ENCODE measurements at places on chromosomes 16 and 17.

DNA sequence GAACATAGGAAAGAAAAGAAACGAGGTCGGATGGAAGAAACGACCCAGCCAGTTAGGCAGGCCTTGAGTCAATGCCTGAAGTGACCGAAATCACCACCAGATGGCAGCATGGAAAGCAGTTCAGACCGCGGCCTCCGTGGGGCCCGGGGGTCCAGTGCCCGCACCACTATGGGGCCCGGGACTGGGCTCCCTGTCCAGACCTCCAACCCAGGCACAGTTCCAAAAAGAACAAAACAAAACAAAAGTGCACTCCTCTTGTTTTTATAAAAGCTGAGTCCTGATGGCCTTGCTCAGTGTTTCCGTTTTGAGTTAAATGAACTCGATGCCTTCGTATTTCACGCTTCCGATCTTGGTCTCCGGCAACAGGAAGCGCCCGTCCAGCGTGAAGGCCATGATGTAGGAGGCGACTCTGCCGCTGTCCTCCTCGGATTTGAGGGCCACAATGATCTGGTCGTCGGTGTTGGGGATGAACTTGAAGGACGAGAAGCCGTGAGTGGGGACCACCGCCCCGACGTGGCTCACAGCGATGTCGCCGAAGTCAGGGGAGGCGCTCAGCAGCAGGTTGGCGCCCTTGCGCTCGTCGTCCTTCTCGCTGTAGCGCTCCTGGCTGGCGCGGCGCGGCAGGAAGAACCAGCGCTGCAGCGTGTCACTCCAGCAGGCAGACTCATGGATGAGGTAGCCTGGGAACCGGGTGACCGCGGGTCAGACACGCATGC, 13.7 kb upstream of the LGALS3BP start:
- DNase-seq = no peak

- no peak for DNase-seq
These were observed 115.7 kb downstream of the MRM1 start for GRCh38 chr17:36717088-36717487.

DNA sequence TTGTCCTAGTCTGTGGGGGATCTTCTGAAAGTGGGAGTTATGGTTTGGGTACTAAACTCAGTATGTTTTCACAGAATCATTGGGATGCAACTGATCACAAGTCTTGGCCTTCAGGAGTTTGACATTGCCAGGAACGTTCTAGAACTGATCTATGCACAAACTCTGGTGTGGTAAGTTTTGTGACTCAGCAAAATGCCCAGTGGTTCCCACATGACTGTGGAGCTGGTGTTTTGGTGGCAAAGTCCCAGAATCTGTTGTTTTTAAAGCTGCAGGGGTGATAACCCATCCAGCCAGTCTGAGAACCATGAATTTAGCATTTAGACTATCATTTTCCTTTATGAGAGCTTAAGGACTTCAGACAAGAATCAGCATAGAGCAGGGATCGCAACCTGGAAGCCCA, 40.6 kb downstream of the GDE1 start:
- no peak for DNase-seq

GRCh38 chr16:49755313-49755620, 100.6 kb downstream of the ZNF423 start:
- peak; percentile 43 for DNase-seq

DNA sequence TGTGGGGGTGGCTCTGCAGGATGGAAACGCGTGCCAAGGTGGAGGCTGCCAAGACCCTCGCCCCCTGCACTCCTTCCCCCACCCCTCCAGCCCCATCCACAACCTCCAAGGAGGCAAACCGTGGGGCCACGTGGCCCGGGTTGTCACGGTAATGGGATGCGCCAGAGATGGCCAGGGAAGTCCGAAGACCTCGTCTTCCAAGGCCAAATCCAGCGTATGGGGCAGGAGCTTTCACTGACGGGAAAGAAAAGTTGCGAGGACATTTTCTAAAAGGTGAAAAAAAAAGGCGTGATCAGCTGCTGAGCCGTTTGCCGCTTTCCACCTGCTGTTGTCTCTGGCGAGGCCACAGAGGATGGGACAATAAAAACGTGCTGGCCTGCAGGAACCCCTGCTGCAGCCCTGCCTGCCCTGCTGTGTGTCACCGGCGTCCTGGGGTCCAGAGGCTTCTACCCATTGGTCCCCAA, 28.3 kb upstream of the GSE1 start:
- DNase-seq = no peak

DNA sequence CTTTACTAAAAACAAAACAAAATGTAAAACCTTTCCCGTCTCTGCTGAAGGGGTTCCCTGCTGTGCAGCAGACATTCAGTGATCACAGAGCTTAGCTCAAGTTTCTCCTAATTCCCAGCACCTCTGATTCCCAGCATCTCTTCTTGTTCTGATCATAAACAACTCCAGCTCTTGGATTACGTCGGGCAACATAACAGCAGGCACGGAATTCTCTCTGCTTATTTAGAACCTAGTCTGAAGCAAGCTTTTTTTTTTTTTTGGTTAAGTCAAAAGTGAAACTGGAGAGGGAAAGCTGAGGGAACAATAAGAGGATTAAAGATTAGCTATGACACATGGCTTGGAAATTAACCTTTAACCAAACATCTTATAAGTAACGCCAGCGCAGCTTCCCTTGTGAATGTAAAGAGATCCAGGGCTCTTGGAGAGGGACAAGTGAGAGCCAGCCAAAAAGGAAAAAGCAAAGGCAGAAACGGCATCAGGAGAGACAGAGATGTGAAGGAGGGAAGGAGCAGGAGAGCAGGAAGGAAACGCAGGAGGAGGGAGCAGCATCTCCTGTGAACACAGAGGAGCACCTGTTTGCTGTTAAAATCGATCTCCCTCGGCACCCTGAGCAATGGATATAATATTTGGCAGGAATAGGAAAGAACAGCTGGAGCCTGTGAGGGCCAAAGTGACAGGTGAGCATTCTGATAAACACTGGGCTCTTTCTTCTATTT, at the start of gene BCO1:
Gene BCO1 (plus strand): TSS at position 394 of the 716 bp plus-strand sequence. CDS start 220 bp downstream, at position 614.
- no peak for DNase-seq

DNA sequence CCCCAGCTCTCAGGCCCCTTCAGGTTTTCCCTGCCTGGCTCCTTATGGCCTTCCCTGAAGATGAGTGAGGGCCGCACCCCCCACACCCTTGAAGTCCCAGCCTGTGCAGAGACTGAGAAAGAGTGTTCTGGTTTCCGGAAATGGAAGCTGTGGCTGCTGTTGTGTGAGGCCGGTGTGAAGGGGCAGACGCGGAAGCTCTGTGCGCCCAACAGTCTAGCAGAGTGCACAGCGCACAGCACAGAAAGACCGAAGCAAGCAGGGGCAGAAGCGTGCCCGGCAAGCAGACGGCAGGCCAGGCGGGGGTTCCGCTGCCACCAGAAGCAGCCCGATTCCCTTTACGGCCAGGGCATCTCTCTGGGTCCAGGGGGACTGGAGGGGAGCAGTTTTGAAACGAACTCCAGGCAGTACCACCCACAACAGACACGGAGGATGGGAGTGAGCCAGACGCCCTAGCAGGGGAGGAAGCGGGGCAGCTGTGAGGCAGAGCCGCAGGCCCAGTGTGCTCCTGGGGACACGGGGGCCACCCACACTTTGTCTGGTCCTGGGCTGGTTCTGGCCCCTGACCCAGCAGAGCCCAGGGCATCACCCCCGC, 16.7 kb downstream of the TPSG1 start:
- DNase-seq = no peak

DNA sequence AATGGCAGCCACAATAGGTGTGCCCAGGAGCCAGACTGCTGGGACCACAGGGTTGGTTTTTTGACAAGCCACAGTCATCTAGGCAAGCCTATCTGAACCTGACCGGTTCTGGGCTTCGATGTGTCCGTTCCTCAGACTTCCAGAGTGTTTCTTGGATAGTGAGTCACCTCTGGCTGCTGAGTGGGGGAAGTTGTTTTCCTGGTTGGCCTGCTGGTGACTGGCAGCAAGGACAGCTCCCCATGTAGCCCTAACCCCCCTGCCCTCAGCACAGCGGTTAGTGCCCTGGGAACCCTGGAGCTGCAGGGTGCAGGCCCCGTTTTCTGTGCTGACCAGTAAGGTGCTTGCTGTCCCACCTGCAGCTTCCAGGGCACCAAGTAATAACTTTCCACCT, 65.5 kb downstream of the PLD6 start:
- peak; percentile 65 for DNase-seq

DNA sequence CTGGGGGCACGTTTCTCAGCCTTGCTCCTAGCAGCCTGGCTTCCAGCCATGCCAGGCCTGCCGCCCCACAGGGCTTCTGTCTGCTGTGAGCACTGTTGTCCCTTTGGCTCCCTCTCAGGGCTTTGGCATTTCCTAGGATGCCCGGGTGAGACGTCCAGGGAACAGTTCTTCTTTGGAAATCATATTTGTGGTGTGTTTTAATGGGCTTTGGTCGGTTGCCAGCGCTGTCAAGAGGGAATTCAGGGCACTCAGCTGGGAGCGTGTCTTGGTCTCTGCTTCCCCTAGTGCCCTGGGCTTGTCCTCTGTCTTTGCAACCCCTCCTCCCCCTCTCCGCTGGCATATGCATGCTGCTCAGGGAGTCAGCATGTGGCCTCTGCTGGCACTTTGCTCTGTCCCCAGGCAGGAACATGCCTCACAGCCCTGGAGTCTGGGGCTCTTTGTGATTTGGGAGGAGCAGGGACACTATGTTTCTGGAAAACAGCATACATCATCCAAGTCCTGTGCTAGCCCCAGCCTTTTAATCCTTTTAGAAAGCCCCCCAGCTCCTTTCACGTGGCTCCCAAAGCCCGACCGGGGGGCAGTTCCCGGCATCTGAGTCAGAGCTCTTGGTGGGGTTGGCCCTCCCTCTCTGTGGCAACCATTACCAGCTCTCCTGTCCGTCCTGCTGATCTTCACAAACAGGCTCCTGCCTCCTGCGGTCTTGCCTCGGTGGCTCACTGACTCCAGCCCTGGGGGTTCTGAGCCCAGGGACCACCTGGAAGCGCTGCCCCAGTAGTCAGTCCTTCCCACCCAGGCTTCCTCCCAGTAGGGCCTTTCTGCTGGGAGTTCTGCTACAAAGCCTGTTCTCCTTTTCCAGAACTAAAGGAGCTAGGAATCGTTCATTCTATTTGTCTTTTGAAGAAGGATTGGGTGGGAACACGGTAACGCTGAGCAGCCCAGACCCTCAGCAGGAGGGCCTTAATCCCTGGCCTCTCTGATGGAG, 26.7 kb downstream of the SAP30BP start:
- no peak for DNase-seq

DNA sequence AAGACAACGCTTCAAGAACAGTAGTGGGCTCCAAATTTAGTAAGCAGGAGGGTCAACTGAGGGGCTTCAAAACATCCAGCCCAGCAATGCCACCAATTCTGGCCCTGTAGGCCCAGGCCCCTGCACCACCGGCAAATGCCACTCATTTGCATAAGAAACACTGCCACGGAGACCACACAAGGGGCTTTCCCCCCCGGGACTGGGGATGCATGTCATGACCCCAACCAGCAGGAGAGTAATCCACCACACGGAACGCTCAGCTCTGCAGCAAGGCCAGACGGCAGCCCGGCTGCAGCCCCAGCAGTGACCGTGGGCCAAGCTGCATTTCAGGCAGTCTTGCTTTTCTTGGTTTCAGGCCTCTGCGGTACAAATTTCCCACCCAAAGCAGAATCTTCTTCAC, 14.1 kb downstream of the TMEM11 start:
- no peak for DNase-seq

DNA sequence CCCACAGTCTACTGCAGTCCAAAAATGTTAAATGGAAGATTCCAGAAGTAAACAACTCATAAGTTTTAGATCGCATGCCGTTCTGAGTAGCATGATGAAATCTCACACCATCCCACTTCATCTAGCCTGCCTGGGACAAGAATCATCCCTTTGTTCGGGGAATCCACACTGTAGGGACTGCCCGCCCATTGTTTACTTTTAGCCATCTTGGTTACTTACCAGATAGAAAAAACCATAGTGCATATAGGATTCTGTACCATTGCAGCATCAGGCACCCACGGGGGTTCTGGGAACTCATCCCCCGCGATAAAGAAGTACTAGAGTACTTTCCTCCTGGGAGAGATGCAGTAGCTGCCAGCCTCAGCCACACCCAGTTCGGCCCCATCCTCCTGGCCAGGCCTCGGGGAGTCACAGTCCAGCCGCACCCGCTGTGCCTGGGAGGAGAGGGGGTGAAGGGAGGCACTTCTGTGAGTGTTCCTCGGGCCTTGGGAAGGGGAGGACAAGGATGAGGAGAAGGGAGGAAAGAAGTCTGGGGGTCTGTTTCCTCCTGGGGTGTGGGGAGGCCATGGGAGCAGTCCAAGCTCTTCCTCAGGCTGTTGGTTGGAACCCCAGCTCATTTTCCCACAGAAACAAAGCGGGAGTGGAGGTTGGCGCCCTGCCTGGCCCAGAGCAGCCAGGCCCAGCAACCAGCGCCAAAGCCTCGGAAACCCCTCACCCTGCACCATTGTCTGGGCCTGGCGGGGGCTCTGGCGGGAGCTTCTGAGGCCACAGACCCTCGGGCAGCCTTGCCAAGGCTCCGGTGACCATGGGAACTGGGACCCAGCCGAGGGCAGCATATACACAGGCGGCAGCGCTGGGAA, 8.9 kb downstream of the TRIM47 start:
- DNase-seq = no peak

- DNase-seq = no peak
These were observed 31.1 kb downstream of the BAIAP2 start for GRCh38 chr17:81066072-81066471.

- DNase-seq = no peak
These were observed 18.2 kb downstream of the PCTP start for GRCh38 chr17:55768936-55769624.

DNA sequence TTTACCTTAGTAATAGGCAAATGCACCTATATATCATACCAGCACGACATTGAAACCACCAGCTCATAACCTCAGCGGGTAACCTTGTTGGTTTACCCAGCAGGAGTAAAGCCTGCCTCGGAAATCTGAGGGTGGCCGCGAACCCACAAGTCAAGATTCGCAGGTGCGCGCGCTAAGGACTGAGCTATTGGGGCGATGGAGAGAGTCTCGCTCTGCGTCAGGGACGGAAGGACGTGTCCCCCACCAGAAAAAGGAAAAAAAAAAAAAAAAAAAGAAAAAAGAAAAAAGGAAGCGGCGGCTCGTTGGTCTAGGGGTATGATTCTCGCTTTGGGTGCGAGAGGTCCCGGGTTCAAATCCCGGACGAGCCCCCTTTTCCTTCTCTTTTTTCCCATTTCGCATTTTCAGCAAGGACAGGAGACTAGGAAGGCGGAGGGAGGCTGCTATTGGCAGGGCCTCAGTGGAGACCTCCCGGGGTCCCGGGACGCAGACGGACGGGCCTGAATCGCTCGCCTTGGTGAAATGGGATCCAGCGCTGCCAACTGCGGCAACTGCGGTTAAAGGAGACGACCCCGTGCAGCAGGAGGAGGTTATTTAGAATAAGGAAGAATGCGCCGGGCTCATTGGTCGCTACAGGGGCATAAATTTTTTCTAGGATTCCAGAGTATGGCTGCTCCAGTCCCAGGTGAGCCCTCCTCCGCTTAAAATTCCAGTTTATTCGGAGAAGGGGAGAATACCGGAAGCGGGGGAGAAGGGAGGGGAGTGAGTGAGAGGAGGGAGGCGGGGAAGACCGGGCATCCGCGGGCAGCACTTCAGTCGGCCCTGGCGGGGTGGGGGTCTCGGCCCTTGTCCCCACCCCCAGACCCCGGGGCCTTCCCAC, at the start of gene OR1F1:
Gene OR1F1 (plus strand): TSS at position 407 of the 877 bp plus-strand sequence.
- no peak for DNase-seq

DNA sequence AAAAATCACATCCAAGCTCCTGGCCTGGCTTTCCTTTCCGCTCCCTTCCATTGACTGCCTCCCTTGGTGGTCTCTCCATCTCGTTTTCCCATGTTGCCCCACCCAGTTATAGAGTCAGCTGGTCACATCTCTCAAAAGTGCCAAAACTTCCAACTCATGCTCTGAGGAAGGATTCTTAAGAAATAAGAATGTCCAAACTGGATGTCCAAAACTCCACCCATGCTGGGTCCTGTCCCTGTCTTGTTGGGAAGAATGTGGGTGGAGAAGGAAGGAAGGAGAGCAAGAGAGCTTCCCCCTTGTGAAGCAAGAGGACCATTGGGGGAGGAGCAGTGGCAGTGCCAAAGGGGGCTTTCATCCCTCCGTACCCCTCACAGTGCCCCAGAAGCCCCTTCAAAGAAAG, 44.6 kb upstream of the MAP3K14 start:
- no peak for DNase-seq

Data from 8988T (cell line).